ENCODE measurements at places on chromosomes 6 and 20. TPM values are rescaled to one million over a fixed set of nuclear protein-coding genes. Genes with fewer than 3 reads are reported as not detected.
A peak's percentile ranks its signal among the peaks of the same experiment; 100 is the strongest.

DNA sequence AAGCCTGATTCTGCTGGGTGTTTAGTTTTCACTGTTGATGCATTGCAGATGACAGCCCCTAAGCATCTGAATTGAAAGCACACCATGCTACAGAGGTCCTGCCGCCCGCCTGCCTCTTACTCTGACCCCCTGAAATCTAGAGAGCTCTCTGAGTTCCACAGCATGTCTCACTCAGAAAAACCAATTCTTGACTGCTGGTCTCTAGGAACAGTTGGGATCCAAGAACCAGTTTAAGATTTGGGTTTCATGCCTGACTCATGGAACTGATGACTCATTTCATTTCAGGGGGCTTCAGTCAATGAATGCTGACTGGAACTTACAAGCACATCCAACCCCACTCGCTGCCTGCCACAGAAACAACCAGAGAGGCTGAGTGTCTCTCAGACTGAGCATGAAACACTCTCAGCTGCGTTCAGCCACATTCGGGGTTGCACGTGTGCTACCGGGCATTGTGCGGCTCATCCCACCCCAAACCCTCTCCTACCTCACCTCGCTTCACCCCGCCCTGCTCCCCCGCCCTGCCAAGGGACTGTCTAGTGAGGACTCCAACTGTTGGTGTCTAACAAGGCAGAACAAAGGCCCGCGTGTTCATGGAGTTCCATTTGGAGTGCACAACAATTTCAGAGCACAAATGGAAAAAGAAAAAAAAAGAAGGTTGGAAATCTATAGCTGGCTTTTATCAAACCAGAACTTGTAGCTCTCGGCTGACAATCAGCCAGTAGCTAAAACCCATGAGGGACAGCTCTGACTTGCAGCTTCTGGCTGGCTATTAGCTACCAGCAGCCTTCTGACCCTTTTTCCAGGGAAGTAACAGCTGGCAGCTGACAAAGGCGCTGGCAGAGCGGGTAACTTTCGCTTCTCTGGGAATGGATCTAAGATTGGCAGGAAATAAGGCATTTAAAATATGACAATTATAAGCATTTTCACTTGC, 20.0 kb upstream of the TRAF3IP2 start:
- DNase-seq = no peak

DNA sequence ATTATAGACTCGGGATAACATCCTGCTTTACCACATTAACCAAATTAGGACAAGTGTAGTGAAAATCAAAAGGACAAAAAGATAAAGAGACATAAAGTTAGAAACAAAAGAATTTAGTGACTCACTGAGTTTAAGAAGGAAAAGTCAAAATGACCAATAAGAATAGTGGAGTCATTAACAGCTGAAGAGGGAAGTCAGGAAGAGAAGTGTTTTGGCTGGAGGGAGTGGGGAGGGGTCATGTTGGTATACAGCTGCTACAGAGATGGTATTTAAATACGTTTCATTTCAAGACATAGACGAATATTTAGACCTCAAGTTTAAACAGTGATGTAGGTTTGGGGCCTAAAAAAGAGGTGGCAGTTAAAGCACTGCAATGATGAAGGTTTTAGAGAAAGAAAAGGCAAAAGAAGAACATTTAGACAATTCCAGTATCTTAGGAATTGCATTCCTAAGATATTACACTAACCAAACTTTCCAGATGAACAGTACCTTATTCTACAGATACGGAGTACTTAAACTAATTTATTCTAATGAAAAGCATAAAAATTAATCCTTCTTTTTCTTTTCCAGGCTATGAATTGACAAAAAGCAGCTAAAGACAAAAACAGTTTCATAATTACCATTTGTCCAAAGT, 10.6 kb downstream of the FKBP5 start:
- no peak for DNase-seq

GRCh38 chr6:41688256-41688965, 47.0 kb downstream of the TFEB start:
- no peak for DNase-seq

GRCh38 chr6:132205946-132206345, 195.3 kb downstream of the MOXD1 start:
- DNase-seq = no peak

DNA sequence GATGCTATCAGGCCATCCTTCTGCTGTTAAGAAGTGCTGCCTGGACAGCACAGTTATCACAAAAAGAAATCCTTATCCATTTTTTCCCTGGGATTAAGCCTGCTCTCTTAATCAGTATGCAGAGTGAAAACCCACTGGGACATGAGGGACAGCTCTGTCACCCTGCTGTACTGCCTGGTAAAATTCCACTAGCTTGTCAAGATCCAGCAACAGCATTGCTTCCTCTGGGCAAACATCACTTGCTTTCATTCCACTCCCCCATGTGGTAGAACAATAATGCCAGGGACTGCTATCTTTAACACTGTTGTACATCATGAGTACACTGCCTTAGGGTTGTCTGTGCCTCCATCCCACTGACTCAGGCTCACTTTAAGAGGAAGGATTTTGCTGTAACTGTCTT, 331.3 kb downstream of the KIF16B start:
- DNase-seq = no peak

- no peak for DNase-seq
Measured at GRCh38 chr6:95365454-95365853, 211.9 kb upstream of the MANEA start.

DNA sequence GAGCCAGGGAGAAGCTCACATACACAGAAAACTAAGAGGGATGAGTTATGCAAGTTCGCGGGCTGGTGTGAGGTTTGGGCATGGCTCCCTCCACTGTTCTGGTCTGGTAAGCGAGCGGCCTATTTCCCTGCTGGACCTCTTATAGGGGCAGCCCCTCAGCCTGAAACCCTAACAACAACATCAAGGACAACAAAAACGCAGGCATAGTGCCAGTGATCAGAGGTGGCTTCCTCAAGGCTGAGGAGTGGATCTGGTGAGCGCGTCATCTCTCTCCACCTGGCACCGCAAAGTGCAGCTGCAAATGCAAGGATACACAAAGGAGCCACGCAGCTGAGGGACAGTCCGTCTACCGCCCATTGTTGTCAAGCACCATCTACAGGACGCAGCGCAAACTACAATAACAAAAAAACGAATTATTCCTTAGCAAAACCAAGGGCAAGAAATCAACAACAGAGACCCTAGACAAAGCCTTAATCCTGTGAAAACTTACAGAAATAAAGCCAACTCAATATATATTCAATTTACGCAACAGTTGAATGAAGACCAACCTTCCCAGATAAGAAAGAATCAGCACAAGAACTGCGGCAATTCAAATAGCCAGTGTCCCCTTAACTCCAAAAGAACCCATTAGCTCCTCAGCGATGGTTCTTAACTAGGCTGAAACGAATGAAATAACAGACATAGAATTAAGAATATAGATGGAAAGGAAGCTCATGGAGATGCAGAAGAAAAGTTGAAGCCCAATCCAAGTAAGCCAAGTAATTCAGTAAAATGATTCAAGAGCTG, 9.2 kb upstream of the DEFB110 start:
- DNase-seq = no peak

DNA sequence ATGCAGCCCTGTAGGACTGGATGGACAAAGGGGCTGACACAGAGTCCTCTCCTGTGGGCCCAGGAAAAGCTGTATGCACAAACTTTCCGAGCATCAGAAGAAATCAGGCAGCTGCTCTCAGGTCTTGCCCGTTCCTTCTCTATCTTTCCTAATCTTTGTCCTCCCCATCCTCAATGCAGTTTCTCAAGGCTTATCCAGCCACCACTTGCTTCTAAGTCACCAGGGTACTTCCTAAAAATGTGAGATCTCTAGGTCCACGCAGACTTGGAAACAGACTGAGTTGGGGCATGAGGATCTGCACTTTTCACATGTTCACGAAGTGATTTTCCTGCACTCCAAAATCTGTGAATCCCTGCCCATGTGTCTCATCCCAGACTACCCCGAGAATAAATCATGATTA, 394.5 kb upstream of the SLC35B3 start:
- no peak for DNase-seq

DNA sequence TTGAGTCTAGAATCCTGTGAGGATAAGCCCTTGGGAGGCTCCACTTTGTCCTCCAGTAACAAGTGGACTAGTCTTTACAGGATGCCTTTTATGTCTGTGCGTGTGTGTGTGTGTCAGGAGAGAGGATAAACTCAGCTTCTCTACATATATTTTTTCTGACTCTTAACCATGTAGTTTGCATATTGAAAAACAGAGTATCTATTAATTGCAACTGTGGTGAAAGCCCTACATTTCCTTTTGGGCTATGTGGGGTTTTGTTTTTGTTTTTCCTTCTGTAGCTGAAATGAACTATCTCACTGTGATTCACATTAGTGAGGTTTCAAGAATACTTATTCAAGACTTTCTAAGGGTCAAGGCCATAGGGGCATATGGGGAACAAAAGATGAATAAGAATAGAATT, 17.7 kb downstream of the TPBG start:
- no peak for DNase-seq

GRCh38 chr6:156943816-156944215, 166.6 kb downstream of the ARID1B start:
- DNase-seq = no peak

GRCh38 chr20:2528671-2529271, 7.6 kb upstream of the TMC2 start:
- DNase-seq = no peak

- no peak for DNase-seq
Measured at GRCh38 chr20:20181322-20181721, 129.0 kb downstream of the CFAP61 start.

DNA sequence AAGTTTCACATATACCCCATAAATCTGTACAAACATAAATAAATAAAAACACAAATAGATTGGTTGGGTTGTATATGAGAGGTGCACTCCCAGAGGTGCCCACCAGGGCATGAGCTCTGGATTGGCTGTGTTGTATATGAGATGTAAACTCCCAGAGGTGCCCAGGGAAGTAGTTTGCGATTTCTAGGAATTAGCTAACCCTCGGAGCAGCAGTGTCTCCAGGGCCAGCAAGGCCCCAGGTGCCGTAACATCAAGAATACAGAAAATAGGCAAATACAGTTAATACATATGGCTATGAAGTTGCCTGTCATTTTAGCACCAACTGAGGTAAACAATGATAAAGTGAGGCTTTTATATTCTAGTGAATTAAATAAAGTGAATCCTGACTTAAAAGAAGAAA, 5.4 kb upstream of the GINM1 start:
- DNase-seq = no peak

DNA sequence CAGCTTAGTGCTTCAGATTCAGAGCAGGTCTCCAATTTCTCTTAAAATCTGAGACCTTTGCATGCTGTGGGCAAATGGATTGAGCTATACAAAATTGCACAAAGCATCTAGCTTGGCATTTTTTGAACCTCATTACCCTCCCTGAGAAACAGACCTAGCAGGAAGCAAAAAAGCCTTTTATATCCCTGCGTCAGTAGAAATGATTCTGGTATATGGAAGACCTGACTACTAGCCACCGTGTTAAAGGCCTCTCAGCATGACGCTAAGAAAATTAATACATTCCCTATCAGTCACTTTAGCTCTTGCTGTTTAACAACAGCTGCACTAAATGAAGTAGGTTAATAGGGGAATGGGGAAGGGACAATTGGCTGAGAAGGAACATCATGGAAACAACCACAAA, 110.7 kb upstream of the SMLR1 start:
- no peak for DNase-seq

- DNase-seq = peak; percentile 64
Measured at GRCh38 chr20:62896526-62896925, 29.8 kb downstream of the DIDO1 start.

GRCh38 chr20:21701171-21701876, 4.1 kb upstream of the PAX1 start:
- no peak for DNase-seq

DNA sequence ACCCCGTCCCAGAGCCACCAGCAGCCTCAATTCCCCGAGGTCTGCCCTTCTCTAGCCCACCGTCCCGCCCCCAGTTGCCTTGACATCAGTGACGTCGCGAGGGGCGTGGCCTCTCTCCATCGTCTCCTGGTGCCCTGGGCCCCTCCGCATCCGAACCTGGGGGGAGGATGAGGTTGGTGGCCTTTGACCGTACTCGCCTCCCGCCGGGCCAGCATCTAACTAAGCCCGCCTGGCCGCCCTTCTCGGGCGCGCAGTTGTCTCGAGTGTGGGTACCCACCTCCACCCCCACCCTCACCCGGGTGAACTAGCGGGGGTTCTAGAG, 5.5 kb upstream of the ARMC12 start:
- DNase-seq = peak; percentile 98

DNA sequence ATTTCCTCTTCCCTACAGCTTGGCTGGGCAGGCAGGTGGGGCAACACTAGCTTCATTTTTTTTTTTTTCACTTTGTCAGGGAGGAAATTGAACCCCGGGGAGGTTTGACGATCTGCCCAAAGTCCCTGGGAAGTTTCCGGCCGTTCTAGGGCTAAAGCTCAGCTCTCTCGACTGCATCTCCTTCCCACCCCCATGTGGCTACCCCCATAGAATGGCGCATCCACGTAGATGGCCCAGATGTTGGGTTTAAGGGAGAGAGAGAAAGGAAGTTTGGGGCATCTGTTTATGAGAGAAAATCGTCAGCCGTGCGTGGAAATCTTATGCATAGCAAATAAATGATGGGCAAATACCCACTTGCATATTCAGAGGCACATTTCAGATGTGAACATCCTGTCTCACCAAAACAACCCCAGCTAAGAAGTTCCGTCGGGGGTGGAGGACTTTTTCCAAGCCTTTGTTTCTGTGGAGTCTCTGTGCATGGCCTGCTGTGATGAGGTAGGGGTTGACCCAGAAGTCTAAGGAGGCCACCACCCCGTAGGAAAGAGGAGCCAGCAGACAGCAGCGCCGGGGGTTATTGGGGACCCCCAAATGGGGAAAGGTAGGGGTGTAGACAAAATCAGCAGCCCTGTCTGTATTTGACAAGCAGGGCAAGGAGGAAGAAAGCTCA, 40.5 kb upstream of the ZNF831 start:
- DNase-seq = no peak

DNA sequence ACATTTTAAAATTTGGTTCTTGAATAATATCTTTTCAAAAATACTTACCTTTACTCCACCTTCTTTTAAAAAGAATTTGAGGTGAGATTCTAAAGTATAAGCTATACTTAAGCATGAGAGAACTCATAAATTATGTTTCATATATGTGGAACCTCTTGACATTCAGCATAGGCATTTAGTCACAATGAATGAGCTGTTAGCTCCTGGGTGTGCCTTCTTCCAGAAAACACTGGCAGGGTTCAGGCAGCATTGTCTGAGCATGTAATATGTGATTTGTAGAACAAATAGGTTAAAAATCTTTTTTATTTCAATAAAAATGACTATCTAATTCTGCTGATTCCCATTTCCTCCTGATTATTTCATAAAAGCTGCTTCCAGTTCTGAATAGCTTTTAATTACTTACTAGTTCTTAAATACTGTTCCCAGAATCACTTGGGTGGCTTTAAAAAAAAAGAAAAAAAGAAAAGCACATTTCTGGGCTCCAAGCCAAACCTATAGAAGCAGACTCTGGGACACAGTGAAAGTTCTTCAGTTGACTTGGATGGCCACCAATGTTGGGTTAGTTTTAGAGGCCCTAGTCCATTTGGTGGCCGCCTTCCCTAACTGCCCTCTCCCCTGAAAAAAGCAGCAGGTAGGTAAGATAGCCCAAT, 20.2 kb downstream of the RNF8 start:
- DNase-seq = no peak

Gene CRISP3
- 1.4 TPM for total RNA-seq

Gene TP53TG5
- total RNA-seq = not detected

Gene APMAP
- total RNA-seq = 40.0 TPM

Gene CRISP2
- 0.61 TPM for total RNA-seq

Gene SLC18B1
- total RNA-seq = 12.0 TPM

Gene IP6K3
- total RNA-seq = 4.7 TPM

Gene OR12D3
- total RNA-seq = not detected

Gene HLA-DQB1
- 154 TPM for total RNA-seq

Gene ELMO2
- total RNA-seq = 44.5 TPM

Gene SGK2
- total RNA-seq = 0.94 TPM

Data from upper lobe of left lung (tissue), 6 donors.